H7 (cell line): ENCODE measurements at places on chromosomes 6 and 20.

GRCh38 chr20:32495217-32495565 lies 89.9 kb downstream of the NOL4L start:
- peak; percentile 36 for DNase-seq

- no peak for DNase-seq
Measured at GRCh38 chr6:169035385-169036240, 218.0 kb downstream of the THBS2 start.

GRCh38 chr6:44663860-44664634 lies 276.5 kb downstream of the CDC5L start:
- DNase-seq = no peak

DNA sequence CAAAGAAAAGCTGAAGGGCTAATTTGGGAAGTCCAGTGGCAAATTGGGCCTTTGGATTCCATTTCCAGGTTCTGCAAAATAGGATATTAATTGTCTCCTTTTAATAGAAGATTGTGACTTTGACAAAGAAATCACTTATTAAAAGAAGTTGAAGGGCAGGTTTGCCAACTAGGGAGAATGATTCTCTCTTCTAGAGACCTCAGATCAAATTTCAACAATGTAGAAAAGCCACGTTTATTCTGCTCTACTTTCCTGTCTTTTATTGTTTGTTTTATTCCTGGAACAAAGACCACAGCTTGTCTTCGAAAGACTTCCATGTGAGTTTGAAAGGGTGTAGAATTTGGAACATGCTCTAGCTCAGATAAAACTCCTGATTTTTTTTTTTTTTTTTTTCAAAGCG lies 65.5 kb upstream of the PRL start:
- no peak for DNase-seq

GRCh38 chr20:9225879-9226278 lies 157.0 kb downstream of the PLCB4 start:
- DNase-seq = no peak
